T-helper 17 cell (primary cell): ENCODE measurements at places on chromosomes 3 and 15.

DNA sequence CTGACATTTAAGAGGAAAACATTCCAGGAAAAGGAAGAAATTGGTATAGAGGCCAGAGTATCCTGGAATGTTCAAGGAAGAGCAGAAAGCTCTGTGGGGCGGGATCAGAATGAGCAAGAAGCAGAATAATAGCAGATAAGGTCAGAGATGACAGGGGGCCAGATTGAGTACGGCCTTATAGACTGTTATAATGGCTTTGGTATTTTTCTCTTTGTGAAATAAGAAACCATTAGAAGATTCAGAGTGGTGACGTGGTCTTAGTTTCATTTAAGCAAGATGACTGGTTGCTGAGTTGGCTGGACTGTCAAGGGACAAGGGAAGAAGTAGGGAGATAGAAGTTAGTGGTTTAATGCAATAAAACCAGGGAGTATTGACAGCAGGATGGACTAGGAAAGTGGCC lies 218.3 kb upstream of the SOX2 start:
- no peak for DNase-seq

DNA sequence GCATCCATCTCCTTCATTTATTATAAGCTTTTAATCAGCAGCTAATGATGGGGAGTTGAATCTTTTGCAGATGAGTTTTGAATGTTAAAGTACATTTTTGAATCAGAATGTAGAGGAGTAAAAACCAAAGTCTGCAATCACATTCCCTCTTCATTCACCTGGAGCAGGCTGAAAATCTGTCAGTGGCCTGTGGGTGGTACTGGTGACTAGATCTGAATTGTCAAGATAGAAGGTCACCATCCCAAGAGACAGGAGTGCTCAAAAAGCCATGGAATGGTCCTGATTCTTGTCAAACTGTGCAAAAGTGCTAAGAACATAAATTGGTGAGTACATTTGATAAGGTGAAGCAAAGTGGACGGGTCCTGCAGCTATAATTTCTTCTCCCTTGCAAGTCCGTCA lies 881.3 kb upstream of the NR2F2 start:
- DNase-seq = no peak

DNA sequence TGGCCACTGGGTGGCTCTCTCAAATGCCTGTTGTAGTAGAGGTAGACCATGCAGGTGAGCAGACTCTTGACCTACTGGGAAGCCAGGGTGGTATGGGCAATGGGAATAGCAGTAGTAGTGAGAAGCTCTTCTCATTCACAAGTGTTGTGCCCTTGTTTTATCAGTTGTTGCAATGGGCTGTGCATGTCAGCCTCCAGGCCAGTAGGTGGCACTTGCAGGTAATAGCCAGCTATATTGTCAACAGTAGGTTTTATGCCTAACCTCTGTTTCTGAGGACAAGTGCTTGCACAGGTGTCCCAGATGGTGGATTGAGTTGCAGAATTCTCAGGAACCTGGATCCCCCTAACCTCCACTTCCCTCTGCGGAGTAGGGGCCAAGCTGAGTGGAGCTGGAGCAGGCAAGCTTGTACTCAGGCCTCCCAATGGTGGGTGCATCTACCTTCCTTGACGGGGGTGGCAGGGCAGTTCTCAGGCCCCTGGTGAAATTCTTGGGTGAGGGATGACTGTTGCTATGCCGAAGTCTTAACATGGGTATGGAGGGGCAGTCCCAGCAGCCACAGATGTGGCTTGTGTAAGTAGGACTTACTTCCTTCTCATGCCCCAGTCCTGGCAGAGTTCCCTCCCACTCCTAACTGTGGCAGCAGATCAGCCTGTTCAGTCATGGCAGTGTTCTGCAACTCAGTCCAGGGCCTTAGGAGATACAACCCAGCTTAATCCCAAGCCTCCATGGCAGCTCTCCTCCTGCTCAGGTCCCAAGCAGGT lies 104.3 kb downstream of the NEO1 start:
- no peak for DNase-seq

DNA sequence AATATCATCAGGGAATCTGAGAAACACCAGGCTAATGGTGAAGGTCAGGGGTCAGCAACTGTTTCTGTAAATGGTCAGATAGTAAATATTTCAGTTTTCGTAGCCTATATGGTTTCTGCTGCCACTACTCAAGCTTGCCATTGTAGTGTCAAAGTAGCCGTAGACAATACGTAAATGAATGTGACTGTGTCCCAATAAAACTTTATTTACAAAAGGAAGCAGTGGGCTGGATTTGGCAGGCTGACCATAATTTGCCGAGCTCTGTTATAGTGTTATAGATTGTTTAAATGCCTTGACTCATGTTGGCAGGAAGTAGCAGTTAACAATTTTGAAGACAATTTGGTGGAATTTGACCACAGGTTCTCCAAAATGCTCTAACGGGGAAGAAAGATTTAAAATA lies 548.2 kb downstream of the FOXP1 start:
- DNase-seq = no peak

- no peak for DNase-seq
These were observed 15.0 kb downstream of the TAGLN3 start for GRCh38 chr3:112013784-112014143.
